ENCODE measurements at places on chromosomes 1 and 21.
A peak's percentile ranks its signal among the peaks of the same experiment; 100 is the strongest.

DNA sequence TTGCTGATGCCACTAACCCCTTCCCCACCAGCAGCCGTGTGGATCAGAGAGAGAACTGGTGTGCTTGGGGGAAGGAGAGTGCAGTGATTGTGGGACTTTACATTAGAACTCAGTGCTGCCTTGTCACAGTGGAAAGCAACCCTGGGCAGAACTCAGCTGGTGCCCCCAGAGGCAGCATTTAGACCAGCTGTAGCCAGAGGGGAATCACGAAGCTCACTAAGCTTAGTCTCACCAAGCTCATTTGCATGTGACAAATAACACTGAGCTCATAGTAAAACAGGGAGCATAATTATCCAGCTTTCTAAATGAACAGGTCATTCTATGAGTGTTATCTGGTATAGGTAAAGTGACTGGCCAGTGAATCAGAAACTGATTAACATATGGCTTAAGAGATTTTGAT, 9.8 kb upstream of the SMAP2 start:
- DNase-seq = no peak

GRCh38 chr1:173554089-173554488, 48.8 kb downstream of the SLC9C2 start:
- no peak for DNase-seq

DNA sequence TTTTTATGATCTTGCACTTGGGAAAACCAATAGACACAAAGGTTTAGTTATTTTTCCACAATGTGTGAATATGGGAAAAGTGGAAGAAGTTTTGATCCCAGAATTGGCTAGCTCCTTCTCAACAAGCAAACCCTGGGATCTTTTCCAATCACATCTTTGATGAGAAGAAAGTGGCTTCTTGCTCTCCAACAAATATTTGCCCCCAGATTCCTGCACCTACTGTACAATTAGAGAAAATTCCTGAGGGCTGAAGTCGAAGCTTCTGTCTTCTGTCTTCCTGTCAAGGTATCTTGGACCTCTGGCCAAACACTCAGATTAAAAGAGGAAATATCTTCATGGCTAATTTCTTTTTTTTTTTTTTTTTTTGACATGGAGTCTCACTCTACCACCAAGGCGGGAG, 113.1 kb upstream of the SLC45A1 start:
- DNase-seq = peak; percentile 42

DNA sequence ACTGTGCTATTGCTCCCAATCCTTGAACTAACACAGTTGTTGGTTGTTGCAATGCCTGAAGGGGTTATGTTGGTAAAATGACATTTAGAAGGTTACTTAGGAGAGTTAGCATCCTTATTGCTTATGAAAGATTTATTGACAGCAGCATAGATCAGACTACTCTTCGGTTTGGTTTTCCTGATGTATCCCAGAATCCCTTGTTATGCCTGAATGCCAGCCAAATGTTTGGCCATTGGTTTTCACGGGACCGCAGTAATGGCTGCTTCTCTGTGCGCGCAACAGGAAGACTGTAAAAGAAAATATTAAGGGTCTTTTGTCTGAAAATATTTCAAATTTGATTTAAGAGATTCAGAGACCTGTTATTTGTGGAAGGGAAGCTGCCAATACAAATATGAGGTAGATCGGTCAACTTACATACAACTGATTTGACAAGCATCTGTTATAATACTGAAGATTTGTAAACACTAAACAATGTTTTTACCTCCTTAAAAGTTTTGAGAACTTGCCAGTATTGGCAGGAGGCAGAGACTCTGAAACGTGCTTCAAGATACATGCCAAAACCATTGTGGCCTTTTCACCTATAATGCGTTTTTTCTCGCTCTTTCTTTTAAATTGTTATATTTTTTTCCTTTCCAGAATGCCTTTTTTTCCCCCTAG, 8.3 kb downstream of the NFIA start:
- no peak for DNase-seq

- DNase-seq = no peak
These were observed 63.6 kb downstream of the CLIC6 start for GRCh38 chr21:34732388-34732821.

DNA sequence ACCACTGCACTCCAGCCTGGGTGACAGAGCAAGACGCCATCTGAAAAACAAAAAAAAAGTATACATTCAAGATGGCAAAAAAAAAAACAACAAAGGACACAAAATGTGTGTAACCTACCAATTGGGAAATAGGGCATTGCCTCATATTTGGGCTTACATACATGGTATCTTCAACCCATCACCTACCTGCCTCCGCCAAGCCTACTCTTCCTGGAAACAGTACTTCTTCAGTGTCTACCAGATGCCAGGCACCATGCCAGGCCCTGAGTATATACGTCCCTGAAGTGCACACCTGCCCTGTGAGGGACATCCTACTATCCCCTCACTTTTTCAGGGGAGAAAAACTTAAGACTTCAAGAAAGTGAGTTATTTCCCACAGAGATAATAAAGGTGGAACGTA, 160.2 kb downstream of the TOMM20 start:
- no peak for DNase-seq

- DNase-seq = peak; percentile 32
These were observed 520 bp downstream of the TMEM201 start for GRCh38 chr1:9589144-9589718.

GRCh38 chr1:157992031-157992832, 1.2 kb upstream of the KIRREL1 start:
- peak; percentile 74 for DNase-seq

DNA sequence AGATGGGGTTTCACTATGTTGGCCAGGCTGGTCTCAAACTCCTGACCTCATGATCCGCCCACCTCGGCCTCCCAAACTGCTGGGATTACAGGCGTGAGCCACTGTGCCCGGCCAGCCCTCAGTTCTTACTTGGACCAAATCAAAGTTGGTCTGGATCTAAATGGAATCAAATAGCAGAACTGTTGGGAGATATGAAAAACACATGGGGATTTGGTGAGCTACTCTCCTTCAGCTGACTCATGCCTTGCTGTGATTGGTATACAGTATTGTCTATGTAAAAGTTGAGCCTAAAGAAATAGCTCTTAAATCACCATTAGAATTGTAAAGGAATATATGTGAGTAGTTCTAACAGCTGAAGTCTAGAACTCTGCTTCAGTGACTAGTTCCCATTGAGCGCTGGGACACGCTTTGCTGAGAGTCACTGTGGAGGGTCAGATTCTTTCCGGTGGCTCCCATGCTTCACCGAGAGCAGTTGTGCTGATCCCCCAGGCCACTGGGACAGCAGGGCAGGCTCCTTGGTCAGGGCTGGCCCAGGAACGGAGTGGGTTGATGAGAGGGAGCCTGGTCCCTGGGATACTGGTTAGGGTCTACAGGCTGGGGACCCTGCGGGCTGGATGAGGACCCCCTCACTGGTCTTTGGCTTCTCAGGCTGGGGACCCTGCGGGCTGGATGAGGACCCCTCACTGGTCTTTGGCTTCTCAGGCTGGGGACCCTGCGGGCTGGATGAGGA, 14.0 kb downstream of the PKNOX1 start:
- peak; percentile 22 for DNase-seq

DNA sequence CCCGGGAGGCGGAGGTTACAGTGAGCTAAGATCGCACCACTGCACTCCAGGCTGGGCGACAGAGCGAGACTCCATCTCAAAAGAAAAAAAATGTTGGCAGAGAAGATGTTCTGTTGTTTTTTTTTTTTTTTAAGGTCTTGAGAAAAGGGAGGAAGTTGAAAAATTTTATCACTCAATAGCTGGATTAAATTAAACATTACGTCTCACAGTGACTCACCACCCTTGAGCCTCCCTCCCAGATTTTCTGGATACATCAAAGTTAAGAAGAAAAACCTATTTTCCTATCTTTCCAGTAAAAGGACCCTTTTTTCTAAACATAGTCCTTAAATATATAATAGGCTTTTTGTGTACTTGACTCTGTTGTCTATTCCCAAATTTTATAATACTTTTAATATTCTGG, 35.5 kb downstream of the IFNAR1 start:
- peak; percentile 76 for DNase-seq

- peak; percentile 62 for DNase-seq
These were observed 3.6 kb upstream of the NAV1 start for GRCh38 chr1:201535046-201535918.

GRCh38 chr1:212285685-212286555, 710 bp downstream of the PPP2R5A start:
- DNase-seq = peak; percentile 45

DNA sequence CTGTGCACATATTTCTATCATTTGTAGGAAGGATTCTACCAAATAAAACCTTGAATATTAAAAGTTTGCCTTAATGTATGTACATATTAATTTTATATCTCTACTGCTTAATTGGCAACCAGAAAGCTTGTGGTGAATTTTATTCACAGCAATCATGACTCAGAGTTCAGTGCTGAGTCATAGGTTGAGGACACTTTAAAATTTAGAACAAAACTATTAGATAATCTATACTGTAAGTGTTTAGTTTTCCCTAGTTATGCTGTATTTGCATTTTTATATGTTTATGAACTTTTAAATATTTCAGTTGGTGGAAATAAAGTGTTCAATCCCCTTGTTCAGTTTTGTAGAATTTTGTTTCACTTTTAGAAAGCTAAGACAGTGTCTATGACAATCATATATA, 841.5 kb downstream of the KCNT2 start:
- peak; percentile 16 for DNase-seq

- peak; percentile 52 for DNase-seq
These were observed 362.2 kb upstream of the LYPLAL1 start for GRCh38 chr1:218811497-218811896.

- no peak for DNase-seq
These were observed 66.7 kb upstream of the F3 start for GRCh38 chr1:94608142-94608851.

GRCh38 chr1:179872558-179872957, 5.0 kb downstream of the TOR1AIP2 start:
- no peak for DNase-seq

DNA sequence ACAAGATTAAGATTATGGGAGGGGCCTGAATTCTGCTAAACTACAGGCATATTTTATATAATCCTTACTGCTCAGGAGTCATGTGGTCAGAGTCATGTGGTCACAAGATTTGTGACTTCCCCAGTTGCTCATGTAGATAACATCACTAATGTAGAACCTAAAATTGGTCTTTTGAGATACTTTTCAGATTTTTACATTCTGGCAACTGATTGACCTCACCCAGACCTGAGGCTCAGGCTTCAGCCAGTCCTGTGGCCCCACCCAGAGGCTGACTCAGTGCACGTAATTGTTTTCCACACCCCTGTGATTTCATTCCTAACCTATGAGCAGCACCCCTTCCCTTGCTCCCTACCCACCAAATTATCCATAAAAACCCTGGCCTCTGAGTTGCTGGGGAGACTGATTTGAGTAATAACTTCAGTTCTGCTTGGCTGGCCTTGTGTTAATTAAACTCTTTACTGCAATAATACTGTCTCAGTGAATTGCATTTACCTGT, 41.7 kb upstream of the ZNF326 start:
- DNase-seq = peak; percentile 67

DNA sequence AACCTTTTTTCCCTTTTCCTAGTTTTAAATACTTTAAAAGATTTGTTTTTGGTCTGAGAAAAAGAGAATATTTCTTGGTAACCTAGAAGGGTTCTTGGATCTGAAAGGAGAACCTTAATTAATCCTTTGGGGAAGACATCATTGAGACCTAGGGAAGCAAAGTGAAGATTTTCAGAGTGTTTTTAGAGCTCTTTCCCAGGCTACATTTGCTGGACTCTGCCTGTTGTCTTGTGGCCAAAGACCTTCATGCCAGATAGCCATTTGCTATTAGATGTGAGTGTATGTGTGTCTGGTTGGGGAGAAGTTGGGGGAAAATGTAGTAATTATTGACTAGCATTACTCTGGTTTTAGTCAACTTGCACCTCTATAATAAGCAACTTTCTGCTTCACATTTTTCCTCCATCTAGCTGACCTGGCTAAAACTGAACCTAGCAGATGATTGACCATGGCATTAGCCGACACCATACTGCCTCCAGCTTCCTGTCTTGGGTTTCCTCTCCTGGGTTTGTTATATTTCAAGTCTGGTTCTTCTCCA, 239.1 kb downstream of the USP25 start:
- no peak for DNase-seq

DNA sequence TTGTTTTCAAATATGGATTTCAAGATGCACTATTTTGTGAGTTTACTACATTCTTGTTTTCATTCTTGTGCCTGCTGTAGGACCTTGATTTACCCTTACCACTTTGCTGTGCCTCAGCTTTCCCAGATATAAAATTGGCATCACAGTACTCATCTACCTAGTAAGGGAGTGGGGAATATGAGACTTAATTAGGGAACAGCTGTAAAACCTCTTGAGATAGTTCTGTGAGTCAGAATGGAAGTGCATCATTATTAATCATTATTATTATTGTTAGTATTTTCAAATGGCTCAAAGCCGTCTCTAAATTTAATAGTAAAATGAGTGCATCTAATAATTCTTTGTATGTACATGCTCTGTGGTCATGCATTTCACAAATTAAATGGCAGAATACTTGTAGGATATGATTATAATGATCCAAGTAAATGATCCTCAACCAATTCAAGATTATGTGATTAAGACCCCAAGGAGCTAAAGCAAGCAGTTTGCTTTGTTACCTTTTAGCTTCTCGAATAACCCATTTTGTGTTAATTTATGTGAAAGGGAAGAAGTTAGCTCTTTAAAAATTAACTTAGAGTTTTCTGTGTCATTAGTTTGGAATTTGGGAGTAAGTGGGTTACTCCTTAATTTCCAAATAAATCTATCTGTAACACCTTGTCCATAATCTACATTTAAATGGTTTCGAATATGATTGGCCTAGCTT, 155.4 kb downstream of the NFIA start:
- no peak for DNase-seq

- DNase-seq = no peak
These were observed 50.2 kb upstream of the CSF3R start for GRCh38 chr1:36532810-36533401.

- DNase-seq = no peak
These were observed at the start of gene OR2T8 for GRCh38 chr1:247919952-247920351. OR2T8 (plus strand) TSS chr1:247920252; CDS start chr1:247921018, 766 bp downstream.

DNA sequence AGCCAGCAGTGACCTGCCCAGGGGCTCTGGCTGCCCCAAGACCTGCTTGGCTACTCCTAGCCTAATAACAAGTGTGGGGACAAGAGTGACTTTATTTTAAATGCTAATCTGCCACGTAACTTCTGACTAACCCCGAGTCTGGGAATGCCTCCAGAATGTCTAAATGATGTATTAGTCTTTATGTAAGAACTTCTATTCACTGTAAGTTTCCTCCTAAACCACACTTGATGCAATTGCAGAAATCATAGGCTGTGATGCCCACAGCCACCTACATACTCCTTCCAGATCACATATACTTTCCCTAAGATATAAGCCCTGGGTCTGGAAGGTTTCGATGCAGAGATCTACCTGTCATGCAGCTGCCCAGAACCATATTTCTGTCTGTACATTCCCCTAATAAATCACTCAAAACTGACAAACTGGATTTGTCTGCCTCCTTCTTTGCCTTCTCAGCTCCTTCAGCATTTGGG, 5.9 kb upstream of the VPS45 start:
- DNase-seq = peak; percentile 88

- no peak for DNase-seq
These were observed 168.2 kb downstream of the DSCAM start for GRCh38 chr21:40678681-40679284.

GRCh38 chr1:36157973-36158826, 2.2 kb downstream of the MAP7D1 start:
- DNase-seq = no peak

Data from fibroblast of pulmonary artery (primary cell).